ENCODE measurements at places on chromosomes 3 and 15.

DNA sequence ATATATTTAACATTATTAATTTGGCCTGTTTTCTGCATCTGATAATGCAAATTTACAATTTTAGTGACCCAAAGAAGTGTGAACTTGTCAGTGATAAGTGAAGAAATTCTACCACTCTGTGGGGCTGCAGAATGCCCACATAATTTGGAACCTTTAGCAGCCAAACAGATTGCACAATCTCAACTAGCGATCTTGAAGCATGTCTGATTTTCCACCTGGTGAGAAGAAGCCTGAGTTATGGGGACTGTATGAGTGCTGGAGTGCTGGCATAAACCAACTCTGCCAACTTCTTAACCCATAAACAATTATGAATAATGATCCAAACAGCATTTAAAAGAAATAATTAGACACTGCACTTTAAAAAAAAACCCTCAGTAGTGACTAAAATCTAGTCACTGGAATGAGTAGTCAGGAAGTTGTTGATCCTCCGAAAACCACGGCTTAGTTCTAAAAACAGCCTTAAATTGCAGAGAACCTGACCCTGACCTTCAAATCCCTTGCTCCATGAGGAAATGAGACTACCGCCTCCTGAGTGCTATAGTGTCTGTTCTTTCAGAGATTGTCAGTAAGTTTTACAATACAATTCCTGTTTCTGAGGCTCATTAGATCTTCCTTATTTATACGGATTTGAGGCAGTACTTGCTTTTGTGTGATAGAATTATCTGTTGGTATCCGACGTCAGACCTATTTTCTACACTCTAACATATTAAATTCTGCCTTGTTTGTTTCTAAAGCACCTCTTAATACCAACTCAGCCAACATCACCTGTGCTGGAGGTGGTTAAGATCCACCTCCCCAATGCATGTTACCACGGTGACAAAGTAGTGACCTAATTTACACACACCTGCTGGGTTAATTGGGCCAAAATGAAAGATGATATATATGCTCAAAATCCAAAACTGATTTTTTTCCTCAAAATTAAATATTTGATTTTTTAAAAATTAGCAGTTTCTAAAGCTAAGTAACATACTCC lies 267.7 kb downstream of the ZBTB20 start:
- peak; percentile 83 for DNase-seq

DNA sequence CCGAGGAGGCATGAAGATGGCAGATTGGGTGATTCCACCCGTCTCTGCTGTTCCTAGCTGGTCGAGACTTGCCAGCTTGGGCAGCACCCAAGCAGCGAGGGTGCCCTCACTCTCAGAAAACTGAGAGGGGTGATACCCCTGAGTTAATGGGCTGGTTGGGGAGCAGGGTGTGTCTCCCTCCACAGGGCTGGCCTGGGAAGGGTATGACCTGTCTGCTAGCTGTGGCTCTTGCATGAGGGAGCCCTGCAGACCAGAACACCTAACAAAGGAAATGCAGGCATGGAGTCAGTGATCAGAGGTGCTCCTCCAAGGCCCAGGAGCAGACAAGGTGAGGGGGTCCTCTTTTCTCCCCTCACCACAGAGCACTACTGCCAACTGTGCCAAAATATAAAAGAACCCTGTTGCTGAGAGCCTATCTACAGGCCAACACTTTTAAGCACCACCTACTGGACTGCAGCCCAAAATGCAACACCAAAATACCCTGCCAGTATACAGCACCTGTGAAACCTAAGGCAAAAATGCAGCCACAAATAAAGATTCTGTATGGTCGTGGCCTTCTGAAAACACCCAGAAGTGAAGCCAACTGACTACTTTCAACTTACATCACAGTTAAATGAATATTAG lies 35.8 kb upstream of the PPM1L start:
- no peak for DNase-seq

GRCh38 chr3:128498901-128499530 lies 6.0 kb upstream of the GATA2 start:
- DNase-seq, result no peak

GRCh38 chr15:75994220-75994619 lies 18.0 kb downstream of the NRG4 start:
- no peak for DNase-seq

DNA sequence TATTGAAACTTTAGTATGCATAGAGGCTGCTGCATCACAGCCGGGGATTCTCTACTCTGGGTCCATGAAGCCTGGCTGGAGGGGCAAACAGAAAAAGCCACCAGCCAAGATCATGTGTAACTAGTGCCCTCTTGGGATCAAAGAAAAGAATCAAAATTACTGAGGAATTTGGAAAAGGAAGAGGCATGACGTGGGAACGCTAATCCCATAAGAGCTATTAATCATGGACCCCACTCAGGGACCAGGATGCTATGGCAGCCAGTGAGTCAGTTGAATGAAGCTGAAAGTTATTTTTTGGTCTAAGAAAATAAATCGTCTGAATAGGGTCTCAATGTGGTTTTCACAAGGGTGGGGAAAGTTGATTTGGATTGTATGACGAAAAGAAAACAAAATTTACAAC lies 1165.1 kb downstream of the ROBO2 start:
- DNase-seq, result no peak

DNA sequence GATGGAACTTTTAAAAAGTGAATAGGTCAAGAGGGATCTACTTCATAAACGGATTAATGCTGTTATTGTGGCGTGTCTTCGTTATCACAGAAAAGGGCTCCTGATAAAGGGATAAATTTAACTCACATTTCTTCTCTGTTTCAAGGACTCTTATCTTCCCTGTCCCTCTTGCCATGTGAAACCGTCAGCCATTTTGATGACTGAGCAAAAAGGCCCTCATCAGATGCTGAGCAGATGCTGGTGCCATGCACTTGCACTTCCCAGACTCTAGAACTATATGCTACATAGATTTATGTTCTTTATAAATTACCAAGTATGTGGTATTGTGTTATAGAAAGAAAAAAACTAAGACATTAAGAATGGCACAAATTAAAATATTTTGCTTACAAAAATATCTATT lies 1011.8 kb upstream of the GBE1 start:
- no peak for DNase-seq

DNA sequence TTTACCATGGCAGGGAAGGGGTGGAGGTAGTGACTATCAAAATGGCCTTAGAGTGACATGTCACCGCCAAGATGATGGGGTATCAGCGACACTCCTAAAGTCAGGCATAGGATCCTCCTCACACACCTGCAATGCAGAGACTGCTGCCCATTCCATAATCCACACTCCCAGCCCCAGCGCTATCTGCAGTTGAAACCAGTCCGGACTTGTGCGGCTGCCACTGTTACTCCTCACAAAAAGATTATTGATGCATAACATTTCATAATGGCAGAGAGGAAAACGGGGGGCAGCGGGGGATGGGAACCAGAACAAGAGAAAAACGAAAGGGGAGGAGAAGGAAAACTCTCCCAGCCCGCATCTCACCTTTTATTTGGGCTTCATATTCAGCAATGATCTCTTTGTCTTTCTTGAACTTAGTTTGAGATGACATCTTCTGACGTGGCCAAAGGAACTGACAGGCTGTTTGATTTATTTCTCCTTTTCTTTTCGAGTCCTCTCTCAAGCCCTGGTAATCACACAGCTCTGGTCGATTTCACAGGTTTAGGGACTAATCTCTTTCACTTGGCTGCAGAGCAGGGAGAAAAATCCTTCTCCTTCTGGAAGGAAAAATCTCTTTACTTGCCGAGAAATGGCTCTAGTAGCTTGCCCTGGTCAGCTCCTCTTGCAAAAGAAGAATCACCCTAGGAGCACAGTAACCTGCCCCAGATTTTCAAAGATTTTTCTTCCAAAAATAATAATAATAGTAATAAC lies 749 bp downstream of the SRGAP3 start:
- DNase-seq, result no peak

All from NCI-H1436 (cell line).